ENCODE measurements at places on chromosomes 12 and 14.

GRCh38 chr14:65206448-65207096, 104.3 kb upstream of the MAX start:
- no peak for DNase-seq

DNA sequence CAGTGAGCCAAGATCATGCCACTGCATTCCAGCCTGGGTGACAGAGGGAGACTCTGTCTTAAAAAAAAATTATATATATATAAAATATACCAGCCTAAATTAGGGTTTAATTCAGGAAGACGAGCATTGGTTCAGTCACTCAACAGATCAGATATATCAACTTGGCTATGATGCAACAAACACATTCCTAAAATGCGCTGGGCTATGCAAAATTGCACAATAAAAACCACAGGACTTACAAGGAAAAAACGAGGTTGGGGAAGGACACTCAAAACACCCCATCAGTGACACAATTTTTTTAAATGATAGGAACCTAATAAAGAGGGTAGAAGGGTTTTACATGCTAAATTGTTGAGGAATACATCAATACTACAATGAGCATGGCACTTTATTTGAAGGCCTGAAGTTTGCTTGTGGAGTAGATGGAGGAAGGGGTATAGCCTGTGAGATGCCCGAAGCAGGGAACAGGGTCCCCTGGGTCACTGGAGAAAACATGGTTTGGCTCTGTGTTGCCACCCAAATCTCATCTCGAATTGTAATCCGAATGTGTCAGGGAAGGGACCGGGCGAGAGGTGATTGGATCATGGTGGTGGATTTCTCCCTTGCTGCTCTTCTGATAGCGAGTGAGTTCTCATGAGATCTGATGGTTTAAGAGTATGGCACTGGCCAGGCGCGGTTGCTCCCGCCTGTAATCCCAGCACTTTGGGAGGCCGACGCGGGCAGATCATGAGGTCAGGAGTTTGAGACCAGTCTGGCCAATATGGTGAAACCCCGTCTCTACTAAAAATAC, 71.2 kb downstream of the TNFAIP2 start:
- DNase-seq, result no peak

DNA sequence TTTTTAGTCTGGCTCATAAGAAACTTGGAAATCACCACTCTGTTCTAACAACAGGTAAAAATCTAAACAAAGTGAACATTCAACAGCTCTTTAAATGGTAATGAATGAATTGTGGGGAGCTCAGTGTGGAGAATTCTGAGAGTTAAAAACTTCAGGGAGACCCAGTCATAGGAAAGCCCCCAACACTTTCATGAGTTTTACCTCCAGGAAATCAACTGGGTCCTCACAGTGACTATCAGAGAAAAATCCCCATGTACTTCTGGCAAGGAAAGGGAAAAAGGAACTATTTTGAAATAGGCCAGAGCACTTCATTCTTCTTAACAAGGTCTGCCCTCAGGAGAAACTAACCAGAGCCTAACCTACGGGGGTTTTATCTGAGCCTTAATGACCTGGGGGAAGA, 134.7 kb downstream of the CMAS start:
- no peak for DNase-seq

GRCh38 chr12:92369636-92370035, 224.0 kb upstream of the BTG1 start:
- no peak for DNase-seq

DNA sequence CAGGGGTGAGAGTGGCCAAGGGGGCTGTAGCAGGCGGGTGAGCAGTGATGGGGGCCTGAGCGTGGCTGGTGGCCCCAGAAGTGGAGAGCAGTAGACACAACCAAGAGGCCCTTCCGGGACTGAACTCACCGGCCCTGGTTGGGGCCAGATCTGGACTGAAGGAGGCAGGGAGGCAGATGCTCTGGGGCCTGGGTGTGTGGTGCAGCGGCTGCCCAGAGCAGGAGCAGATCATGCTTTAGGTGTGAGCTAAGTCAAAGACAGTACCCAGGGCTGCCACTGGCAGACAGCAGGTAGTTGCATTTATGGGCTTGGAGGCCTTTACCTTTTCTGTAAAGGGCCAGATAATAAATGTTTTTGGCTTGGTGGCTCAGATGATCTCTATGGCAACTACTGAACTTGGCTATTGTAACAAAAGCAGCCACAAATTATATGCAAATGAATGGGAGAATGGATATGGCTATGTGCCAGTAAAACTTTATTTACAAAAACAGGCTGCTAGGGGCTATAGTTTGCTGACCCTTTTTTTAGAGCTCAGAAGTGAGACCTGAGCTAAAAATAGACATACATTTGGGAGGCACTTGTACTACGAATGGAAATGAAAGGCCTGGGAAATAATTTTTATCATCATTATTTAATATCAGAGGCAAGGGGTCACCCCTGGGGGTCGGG, 25.6 kb downstream of the SETD1B start:
- DNase-seq, result no peak

GRCh38 chr12:83823386-83824045, 1089.1 kb downstream of the SLC6A15 start:
- no peak for DNase-seq

DNA sequence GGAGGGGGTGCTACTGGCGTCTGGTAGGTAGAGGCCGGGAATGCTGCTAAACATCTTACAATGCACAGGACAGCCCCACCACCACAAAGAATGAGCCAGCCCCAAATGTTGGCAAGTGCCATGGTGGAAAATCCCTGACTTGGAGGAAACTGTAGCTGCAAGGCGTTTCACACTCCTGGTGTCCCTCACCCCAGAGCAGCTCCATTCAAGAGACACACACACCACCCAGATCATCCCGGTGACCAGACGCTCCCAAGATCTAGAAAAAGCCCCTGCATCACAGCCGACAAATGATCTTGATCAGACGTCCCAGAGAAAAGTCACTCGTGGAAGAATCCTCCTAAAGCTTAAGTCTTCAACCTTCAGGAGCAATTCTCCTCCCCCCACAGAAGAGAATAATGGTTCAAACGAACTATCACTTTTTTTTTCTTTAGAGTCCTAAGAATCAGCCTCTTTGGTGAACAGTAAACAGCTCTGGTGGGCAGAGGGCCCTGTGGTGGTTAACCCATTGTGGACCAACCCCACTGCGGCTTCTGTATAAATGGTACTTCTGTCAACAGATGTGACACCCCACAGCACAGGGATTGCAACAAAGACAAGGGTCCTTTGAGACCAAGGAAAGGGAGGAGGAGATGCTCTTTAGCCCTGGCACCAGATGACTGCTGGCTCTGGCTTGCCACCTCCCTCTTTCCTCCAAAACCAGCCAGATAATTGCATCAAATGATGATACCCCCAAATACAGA, 2.7 kb downstream of the GLTP start:
- no peak for DNase-seq

DNA sequence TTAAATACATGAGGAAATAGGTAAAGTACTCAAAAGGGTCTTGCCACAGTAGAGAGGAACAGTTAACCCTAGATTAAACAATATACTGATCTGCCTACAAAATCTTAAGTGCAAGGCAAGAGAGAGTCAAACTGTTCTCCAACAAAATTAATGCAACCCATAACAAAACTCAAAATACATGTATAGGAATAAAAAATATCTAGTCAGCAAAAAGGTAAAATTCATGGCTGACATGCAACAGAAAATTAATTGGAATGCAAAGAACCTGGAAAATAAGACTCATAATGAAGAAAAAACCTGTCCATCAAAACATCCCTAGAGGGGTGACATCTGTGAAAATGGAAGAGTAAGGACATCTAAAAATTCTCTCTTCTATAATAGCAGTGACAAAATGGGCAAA, 173.6 kb downstream of the ADAMTS20 start:
- no peak for DNase-seq

GRCh38 chr12:67592228-67593011, 56.1 kb upstream of the DYRK2 start:
- DNase-seq, result no peak

DNA sequence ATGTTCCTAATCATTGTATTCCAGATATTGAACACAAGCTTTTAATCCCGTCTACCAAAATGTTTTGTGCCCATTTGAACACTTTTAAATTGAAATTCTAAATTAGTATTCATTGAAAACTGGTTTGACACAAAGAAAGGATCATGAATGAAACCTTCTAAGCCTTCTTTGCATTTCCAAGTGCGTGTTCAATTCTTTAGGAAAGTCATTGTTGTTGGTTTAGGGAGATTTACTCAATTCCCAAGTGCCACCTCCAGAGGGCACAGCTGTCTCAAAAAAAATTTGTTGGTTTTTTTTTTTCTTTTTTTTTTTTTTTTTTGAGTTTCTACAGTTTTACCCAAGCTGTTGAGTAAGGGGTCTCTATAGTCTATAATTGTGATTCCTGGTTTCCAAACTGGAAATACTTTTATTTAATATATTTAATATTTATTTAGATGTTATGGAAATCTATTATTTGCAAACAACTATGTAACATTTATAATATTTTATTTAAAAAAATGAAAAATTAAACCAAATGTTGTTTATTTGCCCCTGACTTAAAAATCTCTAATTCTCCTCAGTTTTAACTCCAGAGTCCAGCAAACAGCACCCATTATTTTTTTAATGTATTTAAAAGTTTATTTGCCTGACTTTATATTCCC, 79.9 kb downstream of the NEDD1 start:
- DNase-seq, result no peak

- DNase-seq, result no peak
These were observed 75.3 kb downstream of the AACS start for GRCh38 chr12:125140279-125141209.

DNA sequence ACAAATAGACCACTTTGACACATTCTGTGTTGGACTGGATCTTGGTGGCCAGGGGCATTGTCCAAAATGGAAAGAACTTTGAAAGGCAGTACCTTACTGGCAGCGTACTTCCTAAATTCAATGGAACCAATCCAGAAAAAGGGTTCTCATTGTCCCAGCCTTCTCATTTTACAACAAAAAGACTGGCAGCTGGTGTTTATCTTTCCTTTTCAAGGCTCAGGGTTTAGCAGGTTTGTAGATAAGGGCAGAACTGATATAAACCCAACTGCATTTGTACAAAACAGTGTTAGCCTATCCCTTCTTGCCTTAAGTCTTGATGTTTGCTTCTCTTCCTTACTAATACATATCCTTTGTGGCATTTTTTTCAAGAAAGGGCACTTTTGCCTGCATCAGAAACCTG, 7.7 kb downstream of the THAP2 start:
- no peak for DNase-seq

DNA sequence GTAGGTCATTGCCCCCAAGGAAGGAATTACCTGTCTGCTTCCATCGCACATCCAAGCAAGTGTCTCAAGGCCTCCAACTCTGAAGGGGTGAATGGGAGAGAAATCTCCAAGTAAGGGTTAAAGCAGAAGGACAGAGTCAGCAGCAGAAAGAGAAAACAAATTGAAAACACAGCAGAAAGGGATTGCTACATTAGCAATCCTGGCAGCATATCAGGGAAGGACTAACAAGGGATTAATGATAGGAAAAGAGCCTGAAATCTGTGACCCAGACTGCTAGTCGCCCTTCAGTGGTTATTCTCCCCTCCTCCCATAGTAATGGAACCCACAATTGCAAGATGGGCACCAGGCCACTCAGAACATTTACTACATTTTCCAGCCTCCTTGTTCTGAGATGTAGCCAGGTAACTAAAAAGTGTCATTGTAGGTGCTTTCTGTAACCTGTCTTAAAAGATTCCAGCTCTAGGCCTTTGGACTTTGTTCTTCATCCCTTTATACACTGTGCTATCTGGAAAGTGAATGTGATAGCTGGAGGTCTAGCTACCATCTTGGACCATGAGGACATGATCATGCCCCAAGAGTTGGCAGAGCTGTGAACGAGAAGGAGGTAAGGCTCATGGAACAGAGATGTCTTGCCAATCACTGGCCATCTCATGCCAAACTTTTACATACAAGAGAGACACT, 36.0 kb downstream of the MAP3K9 start:
- no peak for DNase-seq

GRCh38 chr14:102451064-102451352, 58.6 kb downstream of the ANKRD9 start:
- DNase-seq, result no peak

DNA sequence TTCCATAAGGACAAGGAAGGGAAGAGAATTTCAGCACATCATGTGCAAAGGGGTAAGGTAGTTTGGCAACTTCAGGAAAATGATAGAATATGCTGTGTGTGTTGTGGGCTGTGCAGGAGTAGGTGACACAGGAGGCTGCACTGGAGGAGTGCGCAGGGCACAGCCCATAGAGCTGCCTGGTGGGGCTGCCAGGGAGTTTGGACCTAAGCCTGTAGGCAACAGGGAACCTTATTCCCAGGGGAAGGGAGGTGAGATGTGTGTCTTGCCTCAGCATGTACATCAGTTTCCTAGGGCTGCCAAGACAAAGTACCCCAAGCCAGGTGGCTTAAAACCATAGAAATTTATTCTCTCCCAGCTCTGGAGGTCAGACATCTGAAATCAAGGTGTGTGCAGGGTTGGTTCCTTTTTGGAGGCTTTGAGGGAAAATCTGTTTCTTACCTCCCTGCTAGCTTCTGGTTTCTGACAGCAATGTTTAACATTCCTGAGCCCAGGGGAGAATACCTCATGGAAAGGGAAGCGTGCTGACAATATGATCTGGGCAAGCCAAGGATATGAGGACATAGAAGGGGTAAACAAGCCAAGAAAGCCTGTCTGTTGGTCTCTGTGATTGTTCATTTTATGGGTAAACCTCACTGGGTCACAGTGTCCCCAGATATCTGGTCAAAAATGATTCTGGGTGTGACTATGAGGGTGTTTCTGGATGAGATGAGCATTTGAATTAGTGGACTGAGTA, 174.0 kb upstream of the NTF3 start:
- no peak for DNase-seq
